ENCODE measurements at places on chromosomes 5 and 9. TPM values are rescaled to one million over a fixed set of nuclear protein-coding genes. Genes with fewer than 3 reads are reported as not detected.

Gene ROR2
- not detected for total RNA-seq

Gene GRIN1
- 0.10 TPM for total RNA-seq

Gene C5orf52
- total RNA-seq = not detected

Gene ACOT12
- total RNA-seq = not detected

Gene CCL27
- total RNA-seq = not detected

Gene GABBR2
- 1.4 TPM for total RNA-seq

Gene EQTN
- not detected for total RNA-seq

Gene PCA3
- total RNA-seq = not detected

Gene COL5A1
- total RNA-seq = 0.13 TPM

Gene LCN1
- not detected for total RNA-seq

GRCh38 chr9:72864327-72864726 is 88.5 kb downstream of the ALDH1A1 start:
- no peak for DNase-seq
- no peaks in the 10 kb centered on the region for H3K27me3 ChIP-seq
- H3K27ac ChIP-seq = no peak overlapping the region
- no peaks in the 10 kb centered on the region for H3K36me3 ChIP-seq

GRCh38 chr5:177312649-177313181 is 1.0 kb upstream of the MXD3 start:
- peaks cover 17% of the 10 kb centered on the region for H3K4me1 ChIP-seq
- H3K36me3 ChIP-seq = no peaks in the 10 kb centered on the region
- peak overlapping the region; percentile 93 for H3K4me3 ChIP-seq
- H3K27ac ChIP-seq = peak overlapping the region; percentile 92
- no peaks in the 10 kb centered on the region for H3K27me3 ChIP-seq
- no peak for DNase-seq

DNA sequence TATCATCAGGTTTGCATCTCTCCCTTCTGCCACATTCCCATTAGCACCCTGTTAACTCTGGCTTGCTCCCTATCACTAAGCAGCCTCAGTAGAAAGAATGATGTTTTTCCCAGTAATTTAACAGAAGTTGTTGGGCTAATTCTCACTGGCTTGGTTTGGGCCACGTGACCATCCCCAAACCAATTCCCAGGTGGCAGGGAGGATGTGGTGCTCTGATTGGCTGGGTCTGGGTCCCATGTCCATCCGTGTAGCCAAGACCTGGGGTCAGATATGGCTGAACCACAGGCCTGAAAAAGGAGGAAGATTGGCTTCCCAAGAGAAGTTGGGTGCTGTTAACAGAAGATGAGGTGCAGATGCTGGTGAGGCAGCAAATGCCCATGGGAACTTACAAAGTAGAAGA is 122.0 kb downstream of the BOD1 start:
- H3K4me3 ChIP-seq = no peak overlapping the region
- H3K27me3 ChIP-seq = no peaks in the 10 kb centered on the region
- H3K36me3 ChIP-seq = no peaks in the 10 kb centered on the region
- no peak for DNase-seq
- no peaks in the 10 kb centered on the region for H3K4me1 ChIP-seq

GRCh38 chr5:135954899-135955298 is at the start of gene LECT2:
Gene LECT2 (minus strand): TSS chr5:135954983. CDS start chr5:135954833, 150 bp downstream.
- H3K4me3 ChIP-seq = no peak within 1 kb of the TSS
- no peaks in the 10 kb centered on the region for H3K4me1 ChIP-seq
- no peaks in the 10 kb centered on the region for H3K36me3 ChIP-seq
- H3K27me3 ChIP-seq = peaks cover 3% of the 10 kb centered on the region

- no peak overlapping the region for H3K4me3 ChIP-seq
- H3K4me1 ChIP-seq = peaks cover 26% of the 10 kb centered on the region
- DNase-seq = no peak
Measured at GRCh38 chr5:32274548-32275395, 38.0 kb downstream of the MTMR12 start.

DNA sequence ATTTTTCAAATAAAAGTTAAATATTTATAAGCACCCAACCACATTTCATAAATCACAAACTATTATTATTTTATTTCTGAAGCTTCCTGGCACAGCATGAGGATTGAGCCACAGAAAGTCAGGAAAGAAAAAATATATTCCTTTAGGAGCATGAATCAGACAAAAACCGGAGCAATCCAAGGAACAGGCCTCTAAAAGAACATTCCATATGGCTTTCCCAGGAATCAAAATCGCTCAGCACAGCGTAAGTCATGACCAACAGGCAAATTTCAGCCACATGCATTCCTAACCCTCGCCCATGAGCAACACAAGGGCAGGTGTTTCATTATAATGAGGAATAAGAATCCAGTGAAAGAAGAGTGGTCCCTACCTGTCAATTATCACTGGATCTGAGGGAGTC is 26.7 kb downstream of the EBF1 start:
- H3K4me3 ChIP-seq = no peak overlapping the region
- H3K27me3 ChIP-seq = no peaks in the 10 kb centered on the region
- no peak overlapping the region for H3K27ac ChIP-seq
- no peaks in the 10 kb centered on the region for H3K4me1 ChIP-seq
- peaks cover 4% of the 10 kb centered on the region for H3K36me3 ChIP-seq

DNA sequence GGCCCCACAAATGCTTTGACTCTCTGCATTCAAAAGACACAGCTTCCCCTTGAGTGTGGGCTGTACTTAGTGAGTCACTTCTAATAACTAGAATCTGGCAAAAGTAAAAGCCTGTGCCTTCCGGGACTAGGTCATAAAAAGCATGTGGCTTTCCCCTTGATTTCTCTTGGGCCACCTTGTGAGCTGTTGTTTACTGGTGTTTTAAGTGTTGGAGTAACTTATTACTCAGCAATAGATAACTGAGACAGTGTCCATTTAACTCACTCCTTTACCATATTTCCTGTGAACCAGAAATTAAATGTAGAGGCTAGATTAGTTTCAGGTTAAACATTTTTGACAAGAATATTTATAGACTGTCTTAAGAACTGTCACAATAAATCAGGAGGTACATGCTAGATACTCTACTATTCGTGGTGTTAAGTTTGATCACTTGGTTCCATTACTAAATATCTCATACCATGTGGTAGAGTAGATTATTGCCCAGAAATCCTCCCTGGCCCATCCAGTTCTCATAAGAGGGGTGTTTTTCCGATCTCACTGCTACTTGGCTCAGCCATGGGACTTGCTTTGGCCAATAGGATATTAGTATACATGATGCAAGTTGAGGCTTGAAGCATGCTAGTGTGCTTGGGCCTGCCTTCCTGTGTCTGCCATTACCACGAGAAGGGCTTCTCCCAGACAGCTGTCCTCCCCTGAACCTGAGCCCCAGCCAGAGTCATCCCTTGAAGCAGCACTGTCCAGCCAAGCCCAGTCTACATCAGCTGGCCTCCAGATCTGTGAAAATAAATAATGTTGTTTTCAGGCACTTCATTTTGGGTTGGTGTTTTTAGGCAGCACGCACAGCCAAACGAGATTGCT is 10.4 kb upstream of the CMBL start:
- no peaks in the 10 kb centered on the region for H3K27me3 ChIP-seq
- H3K4me3 ChIP-seq = no peak overlapping the region
- peak; percentile 20 for DNase-seq

DNA sequence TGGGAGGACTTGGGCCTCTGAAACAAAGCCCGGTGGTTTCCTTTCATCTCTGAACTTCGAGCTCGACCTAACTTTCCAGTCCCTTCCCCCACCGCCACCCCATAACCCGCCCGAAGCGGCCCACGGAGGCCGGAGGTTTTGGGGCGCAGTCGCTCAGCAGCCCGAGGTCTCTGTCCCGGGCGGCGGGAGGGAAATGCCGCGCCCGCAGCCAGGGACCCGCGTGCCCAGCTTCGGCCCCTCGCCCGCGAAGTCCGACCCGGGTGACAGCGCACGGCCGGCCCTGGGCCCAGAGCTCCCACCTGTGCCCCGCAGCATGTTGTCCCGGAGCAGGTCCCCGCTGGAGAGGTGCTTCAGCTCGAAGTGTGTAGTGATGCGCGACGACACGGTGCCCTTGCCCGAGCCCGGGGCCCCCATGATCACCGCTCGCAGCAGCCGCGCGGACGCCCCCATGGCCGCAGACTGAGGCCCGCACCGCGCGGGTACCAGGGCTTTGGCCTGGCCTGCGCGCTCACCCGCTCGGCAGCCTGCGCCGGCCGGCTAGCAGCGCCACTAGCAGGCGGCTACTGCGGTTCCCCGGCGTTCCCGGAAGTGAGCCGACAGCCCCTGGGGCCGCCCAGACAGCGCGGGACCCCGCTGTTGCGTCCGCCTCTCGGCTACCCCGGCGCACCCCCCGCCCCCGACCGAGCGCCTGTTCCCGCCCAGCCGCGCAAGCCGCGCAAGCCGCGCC is at the start of gene AK3:
Gene AK3 (minus strand): TSS at position 565 of the 727 bp plus-strand sequence. CDS start 115 bp downstream, at position 450.
- H3K4me1 ChIP-seq = peaks cover 8% of the 10 kb centered on the region
- DNase-seq = no peak
- H3K27ac ChIP-seq = peak within 1 kb of the TSS; percentile 80
- no peaks in the 10 kb centered on the region for H3K36me3 ChIP-seq

- H3K36me3 ChIP-seq = no peaks in the 10 kb centered on the region
- DNase-seq = no peak
- no peak overlapping the region for H3K27ac ChIP-seq
- peaks cover 4% of the 10 kb centered on the region for H3K4me1 ChIP-seq
Measured at GRCh38 chr9:90188656-90189055, 454.0 kb downstream of the DIRAS2 start.

GRCh38 chr5:83512061-83512745 is 40.7 kb downstream of the VCAN start:
- H3K4me3 ChIP-seq = no peak overlapping the region
- H3K36me3 ChIP-seq = no peaks in the 10 kb centered on the region
- H3K27ac ChIP-seq = no peak overlapping the region
- DNase-seq = no peak
- no peaks in the 10 kb centered on the region for H3K4me1 ChIP-seq

DNA sequence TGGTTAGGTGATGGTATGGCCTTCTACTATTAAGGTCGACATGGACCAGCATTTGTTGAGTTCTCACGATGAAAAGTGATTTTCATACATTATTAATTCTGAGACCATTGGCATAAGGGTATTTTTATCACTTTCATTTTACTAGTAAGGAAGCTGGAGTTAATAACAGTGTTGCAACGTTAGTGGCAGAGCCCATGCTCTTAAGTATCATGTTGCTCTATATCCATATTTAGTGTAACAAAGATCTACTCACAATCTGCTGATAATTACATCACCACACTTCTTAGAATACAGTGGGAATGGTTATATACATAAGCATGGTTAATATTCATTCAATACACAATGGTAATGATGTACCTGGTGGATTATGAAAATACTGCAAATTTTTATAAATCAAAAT is 81.9 kb downstream of the PRR16 start:
- no peaks in the 10 kb centered on the region for H3K36me3 ChIP-seq
- no peak for DNase-seq
- H3K4me1 ChIP-seq = no peaks in the 10 kb centered on the region
- no peak overlapping the region for H3K4me3 ChIP-seq

DNA sequence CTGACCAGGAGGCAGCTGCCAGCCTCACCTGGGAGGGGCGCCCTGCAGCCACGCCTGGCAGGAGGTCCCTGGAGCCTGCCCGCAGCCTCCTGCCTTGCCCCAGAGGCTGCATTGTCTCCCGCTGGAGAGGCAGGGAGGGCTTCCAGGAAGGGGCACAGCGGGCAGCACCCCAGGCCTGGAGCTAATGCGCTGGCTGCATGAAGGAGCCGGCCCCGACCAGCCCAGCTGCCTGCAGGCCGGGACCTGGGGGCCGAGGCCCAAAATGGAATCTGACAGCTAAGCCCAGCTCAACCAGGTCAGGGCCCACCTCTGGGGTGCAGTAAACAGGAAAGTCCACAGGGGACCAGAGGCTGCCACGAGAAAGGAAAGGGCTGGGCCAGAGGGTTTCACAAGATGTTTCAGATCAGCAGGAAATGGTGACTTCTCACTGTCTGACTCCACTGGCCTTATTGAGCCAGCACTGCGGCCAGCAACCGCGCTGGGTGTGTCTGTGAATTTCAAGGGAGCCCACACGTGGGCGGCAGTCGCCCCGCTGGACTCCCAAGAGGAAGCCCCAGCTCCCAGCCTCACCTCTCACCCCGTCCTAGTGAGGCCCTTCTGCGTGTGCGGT is 18.6 kb upstream of the NOTCH1 start:
- peak; percentile 63 for DNase-seq
- peaks cover 29% of the 10 kb centered on the region for H3K4me1 ChIP-seq
- H3K27ac ChIP-seq = peak overlapping the region; percentile 24
- no peak overlapping the region for H3K4me3 ChIP-seq

GRCh38 chr5:152314196-152314829 is 90.8 kb downstream of the NMUR2 start:
- no peaks in the 10 kb centered on the region for H3K4me1 ChIP-seq
- peaks cover 3% of the 10 kb centered on the region for H3K27me3 ChIP-seq
- no peak overlapping the region for H3K27ac ChIP-seq

- no peaks in the 10 kb centered on the region for H3K27me3 ChIP-seq
- H3K4me3 ChIP-seq = no peak overlapping the region
- H3K27ac ChIP-seq = no peak overlapping the region
- H3K36me3 ChIP-seq = no peaks in the 10 kb centered on the region
- H3K4me1 ChIP-seq = peaks cover 15% of the 10 kb centered on the region
- no peak for DNase-seq
Measured at GRCh38 chr9:72440992-72441847, 76.2 kb upstream of the ZFAND5 start.

DNA sequence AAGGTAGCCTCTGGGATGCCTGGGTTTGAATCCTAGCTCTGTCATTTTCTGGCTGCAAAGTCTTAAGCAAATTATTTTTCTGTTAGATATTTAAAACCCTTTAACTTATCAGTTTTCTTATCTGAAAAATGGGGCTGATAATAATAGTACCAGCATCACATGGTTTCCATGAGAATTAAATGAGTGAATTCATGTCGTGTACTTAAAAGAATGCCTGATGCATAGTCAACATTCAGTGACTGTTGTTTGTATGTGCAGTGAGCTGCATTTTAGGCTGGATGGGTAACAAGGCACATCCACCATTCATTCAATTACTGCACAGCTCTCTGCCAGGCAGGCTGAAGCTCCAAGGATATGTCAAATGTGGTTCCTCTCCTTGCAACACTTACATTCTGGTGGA is 122.0 kb downstream of the PPP2R2B start:
- no peak for DNase-seq
- H3K4me3 ChIP-seq = no peak overlapping the region
- no peak overlapping the region for H3K27ac ChIP-seq

- H3K27me3 ChIP-seq = no peaks in the 10 kb centered on the region
- no peaks in the 10 kb centered on the region for H3K36me3 ChIP-seq
- H3K27ac ChIP-seq = no peak overlapping the region
- no peaks in the 10 kb centered on the region for H3K4me1 ChIP-seq
- no peak overlapping the region for H3K4me3 ChIP-seq
Measured at GRCh38 chr9:91825422-91825821, 124.6 kb downstream of the ROR2 start.

GRCh38 chr9:71937070-71937625 is 25.7 kb downstream of the C9orf85 start:
- H3K4me3 ChIP-seq = no peak overlapping the region
- no peaks in the 10 kb centered on the region for H3K4me1 ChIP-seq
- no peak for DNase-seq
- H3K27me3 ChIP-seq = no peaks in the 10 kb centered on the region
- no peaks in the 10 kb centered on the region for H3K36me3 ChIP-seq

DNA sequence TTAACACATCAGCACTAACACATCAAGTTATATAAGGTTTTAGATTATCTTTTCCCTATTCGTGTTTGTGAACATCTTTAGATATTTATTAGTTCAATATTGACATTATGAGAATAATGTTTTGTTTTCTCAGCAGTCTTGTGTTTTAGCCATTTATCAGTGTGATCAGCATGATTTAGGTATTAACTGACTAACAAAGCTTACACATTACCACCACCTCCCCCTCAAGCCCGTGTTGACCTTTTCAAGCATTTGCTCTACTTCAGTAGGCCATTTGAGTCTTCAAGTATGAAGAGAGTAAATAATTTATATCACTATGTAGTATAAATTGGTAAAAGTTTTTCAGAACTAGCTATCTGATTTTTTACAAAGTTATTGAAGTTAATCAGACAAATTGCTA is 6.9 kb downstream of the PBX3 start:
- H3K4me1 ChIP-seq = peaks cover 7% of the 10 kb centered on the region
- H3K36me3 ChIP-seq = no peaks in the 10 kb centered on the region
- no peak overlapping the region for H3K27ac ChIP-seq
- no peak for DNase-seq
- 0 out of 2 replicates have a peak overlapping the region, but pooled peaks have one; percentile 27 for H3K4me3 ChIP-seq

All from GM12878 (cell line).